CD4-positive, alpha-beta T cell treated with Interleukin-4 for 4 hours (primary cell): ENCODE measurements at places on chromosomes 3 and 15.

DNA sequence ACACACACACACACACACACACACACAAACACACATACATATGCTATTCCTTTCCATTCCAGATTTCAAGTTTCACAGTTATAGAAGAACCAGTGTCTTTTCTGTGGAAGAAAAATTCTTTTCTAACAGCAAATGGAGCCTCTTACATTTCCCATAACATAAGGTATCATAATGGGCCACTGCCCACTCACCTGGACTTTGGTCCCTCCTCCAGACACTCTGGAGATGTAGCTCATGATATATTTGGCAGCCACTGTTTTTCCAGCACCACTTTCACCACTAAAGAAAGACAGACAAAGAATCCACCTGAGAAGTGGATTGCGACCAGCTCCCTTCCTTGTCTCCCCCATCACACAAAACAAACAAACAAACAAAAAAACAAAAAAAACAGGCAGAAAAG lies 29.8 kb downstream of the LDHAL6B start:
- DNase-seq = no peak

DNA sequence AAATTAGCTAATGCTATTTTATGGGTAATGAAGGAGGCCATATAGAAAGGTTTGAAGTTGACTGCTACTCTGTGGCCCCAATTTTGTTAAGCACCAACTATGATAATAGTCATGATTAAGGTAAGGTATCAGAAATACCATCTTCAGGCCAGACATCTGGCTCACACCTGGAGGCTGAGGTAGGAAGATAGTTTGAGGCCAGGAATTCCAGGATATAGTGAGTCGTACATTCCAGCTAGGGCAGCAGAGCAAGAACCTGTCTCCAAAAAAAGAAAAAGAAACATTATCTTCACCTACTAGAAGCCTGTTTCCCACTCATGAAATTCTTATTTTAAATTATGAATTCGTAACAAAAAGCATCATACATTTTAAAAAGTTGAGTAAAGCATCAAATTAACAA lies 64.4 kb downstream of the LRRC28 start:
- DNase-seq = no peak

GRCh38 chr15:44193651-44194322 lies 1.3 kb downstream of the FRMD5 start:
- DNase-seq = no peak

DNA sequence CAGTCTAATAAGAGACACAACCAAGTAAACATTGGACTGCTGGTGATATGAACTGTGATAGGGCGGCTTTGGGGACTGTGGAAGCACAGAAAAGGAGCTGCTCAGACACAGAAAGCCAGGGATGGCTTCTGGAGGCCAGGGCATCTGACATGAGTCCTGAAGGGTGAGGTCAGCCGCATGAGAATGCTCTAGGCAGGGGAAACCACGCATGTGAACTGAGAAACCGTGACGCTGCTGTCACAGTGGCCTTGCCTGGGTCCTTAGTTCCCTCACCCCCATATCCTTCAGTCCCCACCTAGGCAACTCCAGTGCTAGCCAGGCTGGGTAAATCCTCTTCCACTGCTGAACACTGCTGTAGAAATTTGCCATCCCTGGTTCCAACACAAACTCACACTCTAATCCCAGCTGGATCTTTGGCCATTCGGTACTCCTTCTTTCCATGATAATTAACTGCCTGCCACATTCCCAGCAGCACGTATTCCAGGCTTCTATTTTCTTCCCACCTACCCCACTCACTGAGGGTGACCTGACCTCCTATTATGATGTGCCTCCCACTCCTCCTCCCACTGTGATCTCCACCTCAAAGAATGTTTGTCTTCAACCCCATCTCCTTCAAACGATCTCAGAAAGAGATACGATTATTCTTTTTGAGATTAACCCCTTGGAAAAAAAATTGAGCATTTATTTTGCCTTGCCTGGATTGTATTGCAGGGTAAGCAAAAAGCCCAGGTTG lies 31.4 kb downstream of the CRYGS start:
- DNase-seq = no peak

- DNase-seq = no peak
These were observed 7.9 kb upstream of the ZMAT3 start for GRCh38 chr3:179079537-179079936.

DNA sequence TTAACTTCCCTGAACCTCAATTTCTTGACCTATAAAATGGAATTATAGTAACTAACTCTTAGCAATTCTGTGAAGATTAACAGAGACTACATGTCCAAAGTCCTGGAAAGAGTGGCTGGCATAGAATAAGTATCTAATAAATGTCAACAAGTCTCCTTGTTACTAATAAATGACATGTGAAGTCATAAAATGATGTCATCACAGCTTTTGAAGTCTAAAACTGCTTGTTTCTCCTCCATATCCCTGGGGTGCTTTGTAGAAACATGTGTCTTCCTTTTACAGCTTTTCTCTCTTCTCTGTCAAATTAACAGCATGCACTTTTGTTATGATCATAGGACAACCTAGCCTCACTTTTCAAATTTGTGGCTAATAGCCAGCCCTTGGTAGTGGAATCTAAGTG lies 510.2 kb downstream of the NTRK3 start:
- DNase-seq = no peak

DNA sequence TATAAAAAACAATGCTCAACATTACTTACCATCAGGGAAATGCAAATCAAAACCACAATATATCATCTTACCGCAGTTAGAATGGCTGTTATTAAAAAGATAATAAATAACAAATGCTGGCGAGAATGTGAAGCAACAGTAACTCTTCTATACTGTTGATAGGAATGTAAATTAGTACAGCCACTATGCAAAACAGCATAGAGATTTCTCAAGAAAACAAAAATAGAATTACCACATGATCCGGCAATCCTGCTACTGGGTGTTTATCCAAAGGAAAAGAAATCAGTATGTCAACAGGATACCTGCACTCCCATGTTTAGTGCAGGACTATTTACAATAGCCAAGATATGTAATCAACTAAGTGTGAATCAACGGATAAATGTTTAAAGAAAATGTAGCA lies 48.1 kb downstream of the ADAM10 start:
- no peak for DNase-seq

- DNase-seq = no peak
These were observed 569.2 kb downstream of the UNC13C start for GRCh38 chr15:54547491-54547890.

GRCh38 chr3:178419071-178419470 lies 117.2 kb upstream of the KCNMB2 start:
- DNase-seq = no peak

DNA sequence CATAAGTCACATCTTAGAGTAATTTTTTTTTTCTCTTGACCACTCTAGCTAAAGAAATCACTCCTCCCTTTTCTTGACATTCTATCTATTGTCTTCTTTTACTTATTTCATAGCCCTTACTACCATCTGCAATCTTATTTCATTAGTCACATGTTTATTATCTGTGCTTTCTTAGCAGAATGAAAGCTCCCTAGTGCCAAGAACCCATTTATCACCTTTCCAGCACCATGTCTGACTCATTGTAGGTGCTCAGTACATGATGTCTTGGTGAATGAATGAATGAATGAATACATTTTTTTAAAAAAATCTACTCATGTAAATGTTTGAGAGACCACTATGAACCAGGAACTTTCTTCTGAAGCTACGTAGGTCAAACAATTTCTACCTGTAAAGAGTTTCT lies 157.2 kb downstream of the CADPS start:
- no peak for DNase-seq

- DNase-seq = no peak
These were observed 14.2 kb downstream of the CP start for GRCh38 chr3:149207475-149207874.

DNA sequence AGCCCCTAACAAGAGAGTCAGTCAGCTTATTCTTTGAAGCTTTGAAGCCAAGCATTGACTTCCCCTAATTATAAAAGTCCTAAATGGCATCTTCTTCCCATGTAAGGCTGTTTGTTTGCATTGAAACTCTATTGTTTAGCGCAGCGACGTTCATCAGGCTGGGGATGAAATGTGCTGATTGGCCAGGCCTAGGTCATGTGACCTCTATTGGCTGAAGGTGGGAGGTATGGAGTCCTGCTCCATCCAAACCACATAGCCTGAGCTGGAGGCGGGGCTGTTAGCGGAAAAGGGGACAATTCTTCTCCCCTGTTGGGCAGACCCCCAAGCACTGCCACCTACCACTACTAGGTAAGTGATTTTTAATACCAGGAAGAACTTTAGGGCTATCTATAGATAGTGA lies 145.3 kb upstream of the PRR23C start:
- DNase-seq = no peak
